ENCODE measurements at places on chromosomes 16 and 17.

DNA sequence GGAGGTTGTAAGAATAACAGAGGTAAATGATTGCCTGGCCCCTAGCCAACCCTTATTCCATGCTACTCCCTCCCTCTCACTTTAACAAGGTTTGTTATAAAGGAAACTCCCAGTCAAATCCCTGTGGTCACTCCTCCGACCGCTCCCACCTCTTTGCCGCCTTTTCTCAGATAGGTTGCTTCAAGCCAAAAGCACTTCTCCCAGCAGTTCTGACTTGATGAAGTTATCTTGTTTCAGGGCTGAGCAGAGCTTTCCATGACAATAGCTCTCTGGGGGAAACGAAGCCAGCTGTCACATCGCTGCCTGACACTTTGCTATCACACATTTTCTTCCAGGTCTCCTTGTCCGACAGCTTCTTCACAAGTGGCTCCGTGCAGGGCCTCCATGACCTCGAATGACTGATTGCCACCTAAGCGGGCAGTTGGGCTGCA lies 278.6 kb downstream of the HAPSTR1 start:
- no peak for DNase-seq

DNA sequence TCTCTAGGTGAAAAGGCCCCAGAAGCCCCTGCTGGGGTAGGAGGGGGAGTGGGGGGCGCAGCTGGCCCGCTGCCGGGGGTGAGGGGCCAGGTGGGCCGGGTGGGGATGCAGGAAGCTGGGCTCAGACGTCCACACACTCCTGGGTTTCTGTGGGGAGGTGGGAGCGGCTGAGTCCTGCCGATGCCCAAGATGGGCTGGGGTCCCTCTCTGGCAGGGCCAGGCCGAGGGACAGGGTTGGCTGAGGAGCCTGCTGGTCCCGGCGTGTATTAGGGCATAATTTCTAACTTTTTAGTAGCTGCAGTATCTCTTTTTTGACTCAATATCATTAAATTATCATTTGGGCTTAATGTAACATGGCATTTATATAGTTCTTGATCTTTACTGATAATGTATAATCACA lies 121.4 kb upstream of the CORO6 start:
- DNase-seq: no peak

GRCh38 chr17:61284174-61284573 lies 115.5 kb upstream of the TBX2 start:
- DNase-seq: peak; percentile 86

DNA sequence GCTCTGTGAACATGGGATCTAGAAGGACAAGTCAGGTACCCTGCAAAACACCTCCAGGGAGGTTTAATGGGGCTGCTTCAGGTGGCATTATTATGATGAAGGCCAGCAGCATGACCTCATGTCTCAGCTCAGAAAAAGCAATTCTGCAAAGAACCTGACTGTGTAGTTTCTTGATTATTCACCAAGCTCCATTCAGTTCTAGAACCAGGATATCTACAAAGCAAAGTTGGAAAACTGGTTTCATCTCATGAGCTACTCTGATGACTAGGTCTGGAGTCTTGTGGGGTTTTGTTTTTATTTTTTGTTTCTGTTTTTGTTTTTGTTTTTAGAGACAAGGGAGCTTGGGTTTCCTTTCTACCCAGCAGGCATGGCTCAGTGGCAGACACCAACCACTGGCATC lies 19.0 kb upstream of the LRRC37A3 start:
- DNase-seq: peak; percentile 15

DNA sequence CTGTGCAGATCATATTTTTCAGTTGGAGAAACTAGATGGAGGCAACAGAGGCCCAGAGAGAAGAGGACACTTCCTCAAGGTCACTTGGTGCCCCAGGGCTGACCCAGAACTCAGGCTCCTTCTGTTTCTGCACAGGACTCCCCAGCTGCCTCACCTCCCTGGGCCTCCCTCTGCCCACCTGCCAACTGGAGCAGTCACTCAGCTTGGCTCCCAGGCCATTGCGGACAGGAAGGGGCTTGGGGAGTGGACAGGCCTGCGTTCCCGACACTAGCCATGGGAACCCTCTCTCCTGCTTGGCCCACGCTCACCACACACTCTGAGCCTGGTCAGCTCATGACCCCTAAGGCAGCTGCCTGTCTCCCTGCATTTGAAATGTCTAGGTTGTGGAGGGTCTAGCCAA lies 78.1 kb upstream of the BRD7 start:
- DNase-seq: no peak

- peak; percentile 98 for DNase-seq
Observed at GRCh38 chr17:34252444-34253138, 2.5 kb upstream of the CCL2 start.

GRCh38 chr16:88610080-88610479 lies 28.3 kb upstream of the IL17C start:
- DNase-seq: no peak

GRCh38 chr17:17564896-17565295 lies 26.6 kb downstream of the PEMT start:
- no peak for DNase-seq

GRCh38 chr17:80082403-80083135 lies 18.8 kb upstream of the GAA start:
- peak; percentile 69 for DNase-seq

DNA sequence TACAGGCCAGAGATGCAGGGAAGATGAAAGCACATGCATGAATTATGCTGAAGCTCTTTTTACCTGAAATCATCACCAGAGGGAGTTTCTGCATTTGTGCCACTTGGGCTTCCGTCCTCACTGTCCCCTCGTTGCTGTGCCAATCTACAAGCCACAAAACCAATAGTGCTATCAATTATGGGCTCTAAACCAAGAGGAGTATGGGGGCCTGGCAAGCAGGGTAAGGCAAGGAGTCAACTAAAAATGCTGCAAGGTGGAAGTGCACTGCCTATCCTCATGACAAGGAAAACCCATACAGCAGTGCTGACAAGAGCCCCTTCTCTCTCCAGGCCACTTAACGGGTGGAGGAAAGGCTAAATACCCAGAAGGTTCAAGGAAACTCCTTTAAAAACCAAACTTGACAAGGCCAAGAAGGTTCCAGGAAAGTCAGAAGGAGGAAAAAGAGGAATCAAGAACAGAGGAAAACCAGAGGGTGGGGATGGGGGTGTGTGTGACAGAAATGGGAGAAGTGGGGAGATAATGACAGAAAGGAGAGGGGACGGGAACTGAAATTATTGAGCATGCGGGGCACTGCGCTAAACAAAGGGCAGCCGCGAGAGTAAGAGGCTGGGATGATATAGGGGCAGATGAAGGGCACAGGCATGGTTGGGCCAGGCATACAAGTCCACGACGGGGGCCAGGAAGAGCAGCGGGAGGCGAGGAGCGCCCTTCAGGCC lies 674 bp downstream of the C17orf75 start:
- peak; percentile 48 for DNase-seq

GRCh38 chr16:9258423-9259051 lies 167.1 kb downstream of the HAPSTR1 start:
- DNase-seq: peak; percentile 37

GRCh38 chr16:77212741-77213541 lies 13.7 kb downstream of the SYCE1L start:
- DNase-seq: peak; percentile 61

- no peak for DNase-seq
Observed at GRCh38 chr17:47820033-47820789, 1.4 kb downstream of the OSBPL7 start.

DNA sequence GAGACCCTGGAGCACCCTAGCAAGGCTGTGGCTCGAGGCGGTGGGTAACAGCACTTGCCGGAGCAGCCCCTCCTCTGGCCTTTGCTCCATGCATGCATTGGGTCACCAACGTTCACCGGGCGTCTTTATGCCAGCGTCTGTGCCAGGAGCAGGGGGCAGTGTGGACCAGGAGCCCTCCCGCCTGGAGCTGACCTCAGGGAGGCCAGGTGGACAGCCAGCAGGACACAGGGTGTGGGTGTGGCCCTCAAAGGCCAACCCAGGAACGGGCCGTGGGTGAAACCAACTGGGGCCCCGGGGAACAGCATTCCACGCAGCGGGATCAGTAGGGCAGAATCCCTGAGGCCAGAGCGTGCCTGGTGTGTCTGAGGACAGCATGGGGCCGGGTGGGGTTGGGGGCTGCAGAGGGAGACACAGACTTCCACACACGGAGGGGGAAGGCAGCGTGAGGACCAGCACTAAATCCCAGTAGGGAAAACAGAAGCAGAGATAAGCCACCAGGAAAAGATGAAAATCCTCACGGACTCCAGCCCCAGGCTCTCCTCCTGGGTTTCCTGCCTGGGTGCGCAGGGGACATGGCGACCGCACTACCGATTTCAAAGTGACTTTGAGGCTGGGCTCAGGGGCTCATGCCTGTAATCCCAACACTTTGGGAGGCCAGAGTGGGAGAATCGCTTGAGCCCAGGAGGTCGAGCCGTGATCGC lies 2.9 kb upstream of the CD7 start:
- no peak for DNase-seq

- DNase-seq: no peak
Observed at GRCh38 chr17:63634816-63635215, 12.6 kb downstream of the MAP3K3 start.

DNA sequence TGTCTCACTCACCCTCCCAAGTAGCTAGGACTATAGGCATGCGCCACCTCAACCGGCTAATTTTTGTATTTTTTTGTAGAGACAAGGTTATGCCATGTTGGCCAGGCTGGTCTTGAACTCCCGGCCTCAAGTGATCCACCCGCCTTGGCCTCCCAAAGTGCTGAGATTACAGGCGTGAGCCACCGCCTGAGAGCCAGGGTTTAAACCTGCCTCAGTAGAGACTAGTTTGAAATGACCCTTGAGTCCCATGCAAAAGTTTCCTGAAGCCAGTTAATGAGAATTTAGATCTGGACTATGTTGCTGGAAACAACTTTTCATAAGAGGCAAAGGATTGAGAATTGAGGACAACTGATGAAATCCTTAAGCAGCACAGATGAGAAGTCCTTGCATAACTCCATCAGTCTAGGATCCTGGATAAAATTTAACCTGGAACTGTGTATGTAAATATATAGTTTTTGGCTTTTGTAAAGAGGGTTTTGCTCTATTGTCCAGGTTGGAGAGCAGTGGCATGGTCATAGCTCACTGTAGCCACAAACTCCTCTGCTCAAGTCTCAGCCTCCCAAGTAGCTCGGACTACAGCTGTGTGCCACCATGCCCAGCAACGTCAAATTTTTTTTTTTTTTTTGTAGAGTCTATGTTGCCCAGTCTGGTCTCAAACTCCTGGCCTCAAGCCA lies 43.2 kb downstream of the CYB5B start:
- no peak for DNase-seq

DNA sequence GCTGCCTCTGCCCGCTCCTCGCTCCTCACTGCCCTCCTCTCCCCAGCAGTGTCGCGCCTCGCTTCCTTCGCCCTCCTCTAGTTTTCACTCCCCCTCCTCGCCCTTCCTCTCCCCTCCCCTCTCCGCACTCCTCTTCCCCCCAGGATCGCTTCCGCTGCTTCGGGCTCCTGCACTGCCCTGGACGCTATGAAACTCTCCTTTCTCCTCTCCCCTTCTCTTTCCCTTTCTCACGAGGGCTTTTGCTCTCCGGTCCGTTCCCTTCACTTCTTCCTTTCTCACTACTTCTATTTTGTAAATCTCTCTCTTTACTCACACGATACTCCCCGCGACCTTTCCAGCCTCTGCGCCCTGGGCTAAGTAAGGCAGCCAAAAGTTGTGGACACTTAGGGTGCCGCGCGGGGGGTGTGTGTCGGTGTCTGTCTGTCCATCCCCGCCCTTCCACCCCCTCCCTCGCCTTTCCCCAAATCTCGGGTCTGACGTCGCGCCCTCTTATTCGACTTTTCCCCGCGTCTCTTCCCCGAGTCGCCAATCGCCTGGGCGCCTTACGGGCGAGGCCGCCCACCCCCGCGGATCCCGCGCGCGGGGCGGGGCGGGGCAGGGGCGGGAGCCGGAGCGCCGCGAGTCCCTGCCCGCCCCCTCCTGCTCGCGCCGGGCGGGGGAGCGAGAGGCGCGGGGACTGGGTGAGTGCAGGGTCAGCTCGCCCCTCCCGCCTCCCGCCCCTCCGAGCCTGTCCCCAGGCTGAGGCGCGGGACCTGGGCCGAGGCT lies at the start of gene IRX3:
IRX3 (minus strand) TSS at position 422 of the 765 bp plus-strand sequence. CDS start 737 bp downstream, outside the sequence.
- peak; percentile 75 for DNase-seq

DNA sequence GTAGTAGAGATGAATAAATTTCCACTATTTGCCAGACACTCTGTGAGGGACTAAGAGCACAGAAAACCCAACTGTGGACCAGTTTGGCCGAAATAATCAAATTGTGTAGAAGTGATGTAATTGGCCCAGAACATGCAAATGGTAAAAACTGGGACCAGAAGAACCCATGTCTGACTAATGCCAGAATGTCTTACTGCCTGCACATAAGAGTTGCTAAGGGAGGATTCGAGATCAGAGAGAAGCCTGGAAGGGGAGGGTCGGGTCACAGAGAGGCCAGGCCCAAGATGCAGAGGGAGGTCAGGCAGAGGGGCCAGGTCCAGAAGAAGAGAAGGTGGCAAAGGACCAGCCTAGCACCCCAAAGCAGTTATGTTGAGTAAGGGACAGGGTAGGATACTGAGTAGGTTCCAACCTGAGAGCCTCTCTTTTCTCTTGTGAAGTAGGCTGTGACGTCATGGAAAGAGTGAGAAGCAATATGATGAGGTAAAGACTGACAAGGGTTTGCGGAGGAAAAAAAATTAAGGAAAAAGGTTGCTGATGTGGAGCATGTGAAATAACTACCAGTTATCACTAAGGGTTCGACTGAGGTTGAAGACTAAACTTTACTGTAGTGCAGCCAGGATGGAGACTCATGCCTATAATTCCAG lies 53.2 kb downstream of the SKAP1 start:
- DNase-seq: no peak

DNA sequence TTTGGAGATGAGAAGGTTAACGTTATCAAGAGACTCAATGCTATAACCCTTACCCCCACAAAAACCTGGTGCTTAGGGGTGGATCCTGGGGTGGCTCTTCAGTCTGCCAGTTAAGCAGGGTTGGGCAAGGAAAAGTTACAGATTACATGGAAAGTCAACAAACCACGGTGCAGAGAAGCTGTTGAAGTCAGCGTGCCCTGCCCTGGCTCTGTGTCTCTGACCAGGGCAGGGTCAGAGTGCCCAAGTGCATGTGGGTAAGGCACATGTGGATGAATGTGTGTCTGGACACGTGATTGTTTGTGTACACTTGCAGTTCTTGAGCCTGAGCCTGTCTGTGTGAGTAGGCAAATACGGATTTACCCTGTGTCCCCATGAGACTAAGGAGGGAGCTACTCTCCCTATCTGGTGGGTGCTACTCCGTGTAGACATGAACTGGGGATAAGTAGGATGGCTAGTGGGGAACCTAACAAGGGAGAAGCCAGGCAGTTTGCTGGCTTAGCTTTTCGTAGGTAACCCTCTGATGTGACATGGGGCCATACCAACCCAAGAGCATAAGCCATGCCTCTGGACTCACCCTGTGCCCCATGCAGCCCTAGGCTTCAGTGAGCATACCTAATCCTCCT lies 5.5 kb downstream of the IGFBP4 start:
- peak; percentile 74 for DNase-seq

Data from kidney tubule cell (primary cell).